GM23338 (cell line): ENCODE measurements at places on chromosomes 13 and 19.

GRCh38 chr13:24887759-24888158 lies 123.8 kb downstream of the RNF17 start:
- no peak for DNase-seq

DNA sequence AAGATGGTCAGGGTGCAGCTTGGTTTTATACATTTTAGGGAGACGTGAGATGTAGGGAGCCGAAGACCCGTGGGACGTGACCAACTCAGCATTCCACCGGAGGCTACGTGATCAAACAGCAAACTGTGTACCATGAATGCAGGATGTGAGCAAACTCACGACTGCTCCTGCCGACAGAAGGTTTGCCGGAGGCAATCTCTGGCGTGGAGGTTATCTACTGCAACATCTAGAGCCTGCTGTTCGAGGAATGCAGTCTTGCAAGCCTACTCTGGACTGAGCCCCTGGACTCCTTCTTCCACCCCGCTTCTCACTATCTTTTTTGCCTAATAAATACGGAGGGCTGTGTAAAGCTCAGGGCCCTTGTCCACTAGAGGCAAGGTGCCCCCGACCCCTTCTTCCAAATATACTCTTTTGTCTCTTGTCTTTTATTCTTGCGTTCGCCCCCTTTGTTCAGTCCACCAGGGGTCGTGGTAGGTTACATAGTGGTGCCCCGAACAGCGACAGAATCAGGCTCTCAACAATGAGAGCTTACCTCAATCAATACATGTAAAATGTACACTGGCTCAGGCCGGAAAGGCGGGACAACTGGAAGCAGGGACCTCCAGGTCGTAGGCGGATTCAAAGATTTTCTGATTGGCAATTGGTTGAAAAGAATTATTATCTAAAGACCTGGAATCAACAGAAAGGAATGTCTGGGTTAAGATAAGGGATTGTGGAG lies 8.9 kb upstream of the OR1I1 start:
- peak; percentile 59 for DNase-seq

DNA sequence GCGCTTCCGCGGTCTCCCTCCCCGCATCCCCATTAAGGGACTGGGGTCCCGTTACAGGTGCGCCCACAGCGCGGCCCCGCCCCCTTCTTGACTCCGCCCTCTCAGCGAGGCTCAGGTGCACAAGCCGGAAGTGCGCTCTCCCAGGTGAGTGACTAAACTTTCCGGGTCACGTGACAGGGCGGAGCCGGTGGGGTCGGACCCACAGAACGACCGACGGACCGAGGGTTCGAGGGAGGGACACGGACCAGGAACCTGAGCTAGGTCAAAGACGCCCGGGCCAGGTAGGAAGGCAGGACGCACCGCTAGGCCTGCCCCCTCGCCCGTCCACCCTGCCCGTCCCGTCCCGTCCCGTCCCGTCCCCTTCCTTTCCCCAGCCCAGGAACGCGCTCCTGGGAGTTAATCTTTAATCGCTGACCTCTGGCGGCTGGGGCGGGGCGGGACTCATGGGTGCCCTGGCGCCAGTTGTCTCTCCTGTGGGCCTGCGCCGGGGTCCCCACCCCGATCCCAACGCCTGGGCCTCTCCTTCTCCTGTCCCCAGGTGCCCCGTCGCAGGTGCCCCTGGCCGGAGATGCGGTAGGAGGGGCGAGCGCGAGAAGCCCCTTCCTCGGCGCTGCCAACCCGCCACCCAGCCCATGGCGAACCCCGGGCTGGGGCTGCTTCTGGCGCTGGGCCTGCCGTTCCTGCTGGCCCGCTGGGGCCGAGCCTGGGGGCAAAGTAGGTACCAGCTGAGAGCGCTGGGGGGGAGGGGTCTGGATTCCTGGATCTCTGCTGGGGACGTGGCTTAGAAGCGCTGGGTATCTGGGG lies at the start of gene CRB3:
TSS of gene CRB3 (plus strand) at position 202 of the 804 bp plus-strand sequence. CDS start at position 633, 431 bp downstream.
- DNase-seq: peak; percentile 99

- no peak for DNase-seq
Observed at GRCh38 chr13:100131863-100132574, 43.1 kb downstream of the PCCA start.
